Naive thymus-derived CD4-positive, alpha-beta T cell (primary cell): ENCODE measurements at places on chromosomes 12 and 14. TPM values are rescaled to one million over a fixed set of nuclear protein-coding genes. Genes with fewer than 3 reads are reported as not detected.

GRCh38 chr12:94172973-94173372, 24.6 kb downstream of the PLXNC1 start:
- no peak for DNase-seq

DNA sequence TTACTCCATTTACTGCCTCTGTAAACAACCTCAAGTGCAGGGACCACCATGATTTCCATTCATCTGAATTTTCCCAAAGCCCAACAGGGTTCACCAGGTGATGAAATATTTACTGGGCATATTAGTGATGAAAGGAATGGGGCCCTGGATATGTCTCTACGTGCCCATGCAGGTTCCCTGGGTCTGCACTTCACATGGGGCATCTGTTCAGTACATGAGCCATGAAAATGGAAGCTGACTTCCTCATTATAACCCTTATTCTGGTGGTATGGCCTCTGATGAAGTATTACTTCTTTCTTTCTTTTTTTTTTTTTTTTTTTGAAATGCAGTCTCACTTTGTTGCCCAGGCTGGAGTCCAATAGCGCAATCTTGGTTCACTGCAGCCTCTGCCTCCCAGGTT, 26.5 kb upstream of the CORO1C start:
- DNase-seq: no peak

BCL2L14 gene
- 0.97 TPM for total RNA-seq

KLHL33 gene
- total RNA-seq: not detected in 2 replicates

DNA sequence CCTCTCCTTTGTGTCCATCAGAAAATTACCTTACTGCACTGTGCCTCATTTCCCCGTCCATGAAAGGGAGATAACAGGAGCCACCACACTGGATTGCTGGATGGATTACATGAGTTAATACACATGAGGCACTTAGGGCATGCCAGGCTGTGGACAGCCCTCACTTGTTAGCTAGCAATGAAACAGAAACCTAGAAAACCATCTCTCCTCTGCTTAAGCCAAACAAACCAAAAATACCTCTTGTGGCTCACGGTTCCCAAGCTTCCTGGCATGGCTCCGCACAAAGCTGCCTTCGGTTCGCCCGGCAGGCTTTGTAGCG, 660 bp upstream of the HCFC2 start:
- no peak for DNase-seq

TEAD4 gene
- total RNA-seq: not detected

- DNase-seq: no peak
Observed at GRCh38 chr12:77357655-77358054, 292.3 kb upstream of the E2F7 start.

GRCh38 chr12:128551266-128551665, 272.5 kb downstream of the SLC15A4 start:
- DNase-seq: no peak

AREL1 gene
- total RNA-seq: 52.0 TPM

PLEKHG7 gene
- total RNA-seq: not detected in 2 replicates

NOXRED1 gene
- total RNA-seq: 0.86 TPM

- DNase-seq: no peak
Observed at GRCh38 chr14:64474698-64475097, 9.4 kb downstream of the AKAP5 start.

OR4N5 gene
- not detected for total RNA-seq

LTBR gene
- total RNA-seq: 0.31 and 0.34 TPM in 2 replicates

FAM181A gene
- total RNA-seq: not detected

TAS2R31 gene
- total RNA-seq: 2.0 TPM

- peak; percentile 7 for DNase-seq
Observed at GRCh38 chr12:82326905-82327503, 31.2 kb downstream of the CCDC59 start.

- DNase-seq: no peak
Observed at GRCh38 chr12:88579601-88580050, 645 bp downstream of the KITLG start.
